ENCODE measurements at places on chromosomes 4 and X. TPM values are rescaled to one million over a fixed set of nuclear protein-coding genes. Genes with fewer than 3 reads are reported as not detected.

- no peak for DNase-seq
Measured at GRCh38 chr4:182018691-182019090, 224.5 kb upstream of the TENM3 start.

DNA sequence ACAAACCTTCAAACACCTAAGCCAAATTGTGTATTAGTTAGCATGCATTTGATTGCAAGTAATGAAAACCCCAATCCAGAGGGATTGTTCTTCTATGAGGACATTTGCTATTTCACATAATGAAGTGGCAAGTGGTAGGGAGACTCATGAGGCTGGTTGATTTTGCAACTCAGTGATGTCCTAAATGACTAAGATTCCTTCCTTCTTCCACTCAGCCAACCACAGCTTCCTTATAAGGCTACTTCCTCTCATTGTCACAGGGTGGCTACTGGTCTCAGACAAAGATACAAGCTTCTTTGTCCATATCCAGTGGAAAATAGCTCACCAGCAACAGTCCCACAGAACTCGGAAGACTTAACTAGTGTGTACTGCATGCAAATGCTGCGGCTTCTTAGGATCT, 5.3 kb upstream of the OTC start:
- peak; percentile 56 for DNase-seq

GRCh38 chrX:137896123-137896522, 330.2 kb downstream of the ZIC3 start:
- no peak for DNase-seq

DNA sequence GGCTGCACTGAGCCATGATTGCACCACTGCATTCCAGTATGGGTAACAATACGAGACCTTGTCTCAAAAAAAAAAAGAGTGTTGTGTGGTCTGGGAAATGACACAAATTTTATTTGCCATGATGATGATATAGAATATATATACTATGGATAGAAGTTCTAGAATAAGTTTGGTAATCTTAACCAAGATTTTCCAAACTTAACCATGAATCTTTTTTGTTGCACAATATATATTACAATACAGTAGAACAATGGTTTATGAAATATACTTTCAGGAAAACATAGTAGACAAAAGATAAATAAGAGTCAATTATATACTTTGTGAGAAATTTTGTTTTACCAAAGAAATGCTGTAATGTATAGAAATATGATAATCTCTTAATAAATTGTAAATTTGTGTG, 34.8 kb downstream of the MFSD8 start:
- DNase-seq, result no peak

DNA sequence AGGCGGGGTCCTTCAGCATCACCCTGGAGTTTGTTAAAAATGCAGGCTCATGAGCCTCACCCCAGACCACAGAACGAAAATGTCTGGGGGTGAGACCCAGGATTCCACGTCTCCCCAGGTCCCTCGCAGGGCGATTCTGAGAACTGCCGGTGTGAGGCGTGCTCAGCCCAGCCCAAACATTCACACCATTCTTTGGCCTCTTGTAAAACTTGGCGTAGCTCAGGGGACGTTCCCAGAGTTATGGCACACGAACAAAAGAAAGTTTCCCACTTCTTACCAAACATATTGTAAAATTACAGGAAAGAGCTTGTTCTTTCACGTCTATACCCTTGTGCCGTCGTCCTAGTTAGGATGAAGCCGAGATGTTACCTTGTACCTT, 12.9 kb downstream of the CD99 start:
- peak; percentile 51 for DNase-seq

DNA sequence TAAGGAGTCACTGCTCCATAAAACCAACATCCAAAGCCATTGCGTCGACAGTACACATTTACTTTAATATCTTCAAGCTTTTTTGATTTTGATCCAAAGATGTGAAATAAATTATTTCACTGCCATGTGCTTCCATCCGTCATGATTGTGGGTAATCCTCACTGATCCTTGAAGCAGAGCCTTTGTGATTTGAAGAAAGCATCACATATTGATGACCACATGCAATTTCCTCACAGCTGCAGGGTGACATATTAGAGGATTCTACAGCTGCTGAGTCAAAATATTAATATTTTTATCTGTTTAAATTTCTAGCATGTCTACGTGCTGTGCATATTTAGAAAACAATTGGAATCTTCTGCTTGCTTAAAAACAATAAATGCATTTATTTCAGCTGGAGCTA, 196.8 kb upstream of the ANXA3 start:
- no peak for DNase-seq

DNA sequence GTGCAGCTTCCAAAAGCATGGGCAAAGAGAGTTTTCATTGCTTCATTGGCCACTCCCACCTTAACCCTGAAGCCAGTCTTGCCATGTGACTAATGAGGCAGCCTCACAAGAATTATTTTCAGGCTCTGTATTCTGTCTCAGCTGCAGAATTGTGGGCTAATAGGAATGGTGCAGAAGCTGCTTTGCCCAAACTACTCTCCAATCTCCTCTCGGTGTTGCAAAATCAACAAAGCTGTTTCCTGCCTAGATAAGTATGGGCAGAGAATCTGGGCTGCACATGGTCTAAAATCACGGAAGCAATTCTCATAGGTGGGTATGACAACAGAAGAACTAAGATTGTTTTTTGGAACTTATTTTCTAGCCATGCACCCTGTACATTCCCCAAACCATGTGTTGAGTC, 31.4 kb downstream of the PPP1R2C start:
- DNase-seq, result no peak

DNA sequence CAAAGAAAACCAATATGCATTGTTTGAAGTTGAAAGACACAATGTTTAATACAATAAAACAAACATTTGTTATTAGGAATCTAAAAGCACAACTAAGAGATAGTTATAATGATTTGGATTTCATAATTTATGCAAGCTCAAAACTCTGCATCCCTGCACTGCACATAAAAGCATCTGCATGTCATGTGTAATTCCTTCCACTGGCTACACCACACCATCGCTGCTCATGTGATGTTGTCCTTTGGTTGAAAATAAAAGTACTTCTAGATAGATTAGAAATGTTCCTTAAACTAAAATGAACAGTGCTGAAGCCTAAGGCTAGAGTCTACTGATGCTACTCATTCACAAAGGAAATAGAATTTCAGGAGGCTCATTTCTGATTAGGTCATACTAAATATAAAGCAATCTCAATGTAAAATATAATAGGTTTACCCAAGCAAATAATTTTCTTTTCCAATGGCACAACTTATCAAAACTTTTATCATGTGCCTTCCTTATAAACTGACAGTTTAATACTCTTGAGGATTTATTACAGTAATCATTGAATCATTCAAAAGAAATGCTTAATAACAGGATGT, 130.8 kb upstream of the DKK2 start:
- DNase-seq, result no peak

DNA sequence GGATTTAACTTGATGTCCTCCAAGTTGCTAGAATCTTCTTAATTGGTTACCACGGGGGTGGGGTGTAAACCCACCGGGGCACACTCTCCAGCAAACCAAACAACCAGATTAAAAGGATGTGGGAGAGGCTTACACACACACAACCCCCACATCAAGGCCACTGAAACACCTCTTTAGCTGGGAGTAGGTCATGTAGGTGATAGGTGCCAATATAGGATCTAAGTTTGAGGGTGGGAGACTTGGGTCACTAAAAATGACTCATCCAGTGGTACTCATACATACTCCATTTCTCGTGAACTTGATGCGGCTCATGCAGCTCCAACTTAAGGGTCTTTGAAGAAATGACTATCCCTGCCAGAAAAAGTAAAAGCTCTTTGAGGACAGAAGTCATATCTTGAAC, 20.5 kb upstream of the CD40LG start:
- no peak for DNase-seq

GRCh38 chrX:101229170-101229569, 9.6 kb downstream of the DRP2 start:
- DNase-seq, result peak; percentile 24

GRCh38 chr4:111512081-111512783, 633.0 kb upstream of the FAM241A start:
- peak; percentile 64 for DNase-seq

GRCh38 chr4:47624031-47624441, 139.0 kb downstream of the ATP10D start:
- DNase-seq, result peak; percentile 52

DNA sequence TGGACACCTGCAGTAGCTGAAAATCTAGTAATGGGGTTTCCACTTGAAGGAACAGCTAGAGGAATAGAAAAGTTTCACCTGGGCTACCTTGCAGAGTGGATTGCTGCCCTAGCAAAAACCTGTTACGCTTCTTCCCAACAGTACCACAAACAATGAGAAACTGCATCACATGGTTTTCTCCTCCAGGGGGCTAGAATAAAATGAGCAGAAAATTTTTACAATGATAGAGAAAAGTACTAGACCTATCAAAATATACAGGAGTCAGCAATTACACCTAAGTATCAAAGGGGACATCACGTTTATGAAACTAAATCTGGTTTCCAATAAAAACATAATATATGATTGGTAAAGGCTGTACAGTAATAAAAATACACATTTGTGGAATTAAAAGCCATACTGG, 423.1 kb upstream of the PITX2 start:
- no peak for DNase-seq

DNA sequence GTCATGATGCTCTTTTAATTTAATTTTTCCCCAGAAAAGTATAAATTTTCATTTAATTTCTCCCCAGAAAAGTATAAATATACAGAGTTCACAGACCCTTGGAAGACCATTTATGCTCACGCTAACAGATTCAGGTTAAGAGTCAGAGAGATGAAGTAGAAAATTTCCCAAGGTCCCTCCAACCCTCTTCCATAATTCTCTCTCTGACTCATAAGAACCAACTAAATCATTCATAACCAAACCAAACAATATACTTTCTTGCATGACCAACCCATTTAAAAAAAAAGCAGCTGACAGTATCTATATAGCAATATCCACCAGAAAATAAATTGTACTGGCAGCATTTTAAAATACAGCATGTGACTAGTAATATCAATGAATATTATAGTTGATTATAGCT, 3.9 kb downstream of the KLHL8 start:
- DNase-seq, result no peak

- peak; percentile 83 for DNase-seq
Measured at GRCh38 chr4:139576219-139576618, 20.2 kb upstream of the SETD7 start.

GRCh38 chr4:102543030-102543928, 42.1 kb downstream of the NFKB1 start:
- no peak for DNase-seq

DNA sequence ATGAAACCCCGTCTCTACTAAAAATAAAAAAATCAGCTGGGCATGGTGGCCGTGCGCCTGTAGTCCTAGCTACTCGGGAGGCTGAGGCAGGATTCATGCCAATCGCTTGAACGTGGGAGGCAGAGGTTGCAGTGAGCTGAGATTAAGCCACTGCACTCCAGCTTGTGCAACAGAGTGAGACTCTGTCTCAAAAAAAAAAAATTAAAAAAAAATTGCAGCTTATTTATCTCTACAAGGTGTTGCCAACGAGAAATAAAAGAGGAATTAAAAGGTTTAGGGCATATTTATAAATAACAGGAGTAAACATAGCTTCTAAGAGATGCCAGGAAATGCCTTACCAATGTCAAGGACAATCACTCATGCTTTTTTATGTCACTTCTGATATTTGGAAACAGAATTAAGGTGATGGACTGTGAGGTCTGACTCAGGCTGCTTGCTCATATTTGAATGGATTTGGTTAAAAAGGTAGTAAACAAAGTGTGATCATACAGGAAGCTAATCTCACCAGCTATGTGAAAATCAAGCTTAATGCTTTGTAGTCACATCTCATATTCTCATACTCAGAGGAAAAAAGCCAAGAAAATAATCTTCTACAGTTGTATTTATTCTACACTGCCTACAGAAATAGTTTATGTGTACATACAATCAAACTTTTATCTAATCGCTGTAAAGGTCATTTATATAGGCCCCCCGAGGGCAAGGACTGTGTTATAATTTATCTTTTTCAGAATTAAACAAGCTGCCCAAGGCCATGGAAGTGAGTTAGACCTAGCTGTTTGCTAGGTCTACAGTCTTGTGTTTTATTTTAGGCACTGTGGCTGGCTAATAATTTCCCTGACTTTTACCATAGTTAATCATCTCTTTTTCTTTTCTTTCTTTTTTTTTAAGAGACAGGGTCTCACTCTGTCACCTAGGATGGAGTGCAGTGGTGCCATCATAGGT, 61.1 kb upstream of the RBMX start:
- no peak for DNase-seq

- DNase-seq, result no peak
Measured at GRCh38 chr4:10030972-10031667, 9.8 kb upstream of the SLC2A9 start.

DNA sequence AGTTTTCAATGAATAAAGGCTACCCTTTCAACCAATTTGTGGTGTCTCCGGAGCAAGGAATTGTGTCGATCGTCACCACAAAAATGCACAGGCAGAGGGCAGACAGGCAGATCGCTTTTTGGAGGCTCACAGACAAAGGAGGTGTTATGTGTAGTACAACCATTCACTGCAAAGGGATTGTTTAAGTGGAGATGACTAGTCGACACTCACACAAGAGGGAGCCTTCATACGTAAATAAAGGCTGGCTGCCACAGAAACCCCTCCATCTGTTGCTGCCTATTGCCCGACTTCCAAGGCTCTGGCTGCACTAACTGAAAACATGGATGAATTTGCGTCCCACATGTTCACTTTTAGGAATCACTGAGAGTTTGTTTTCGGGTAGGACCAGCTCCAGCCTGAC, 281.1 kb downstream of the NKX6-1 start:
- DNase-seq, result no peak

- DNase-seq, result no peak
Measured at GRCh38 chr4:109296527-109296926, 5.9 kb downstream of the COL25A1 start.

- DNase-seq, result no peak
Measured at GRCh38 chrX:126272795-126273497, 106.9 kb upstream of the DCAF12L2 start.

DNA sequence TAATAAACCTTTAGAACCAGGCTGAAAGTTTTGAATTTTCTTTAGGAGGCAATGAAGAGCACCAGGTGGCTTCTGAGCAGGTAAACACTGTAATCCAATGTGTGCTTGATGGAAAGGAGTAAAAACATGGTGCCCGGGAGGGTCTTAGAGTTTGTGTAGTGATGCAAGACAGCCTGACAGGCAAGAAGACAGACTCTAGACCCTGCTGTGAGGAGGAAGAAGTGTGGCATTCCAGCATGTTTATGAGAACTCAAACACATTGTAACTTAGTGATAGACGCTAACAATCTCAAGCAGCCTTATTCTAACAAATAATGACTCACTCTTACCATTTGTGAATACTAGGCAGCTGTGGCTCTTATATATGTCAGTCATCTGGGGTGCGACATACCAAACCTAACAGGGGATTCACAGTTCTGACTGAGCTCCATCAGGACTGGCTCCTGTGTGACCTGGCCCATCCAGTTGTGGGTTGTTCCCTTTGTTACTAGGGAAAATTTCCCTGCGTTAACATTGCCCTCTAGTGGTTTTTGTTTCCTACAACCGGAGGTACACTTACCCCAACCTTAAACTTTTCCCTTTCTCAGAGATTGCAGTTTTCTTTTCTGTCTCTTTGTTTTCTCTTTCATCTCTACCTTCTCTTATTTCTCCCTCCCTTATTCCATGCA, 53.8 kb downstream of the VSIG4 start:
- peak; percentile 47 for DNase-seq

- DNase-seq, result no peak
Measured at GRCh38 chrX:23389196-23389792, 54.6 kb downstream of the PTCHD1 start.

PLAC1 gene
- 0.38 TPM for total RNA-seq

UNC5C gene
- total RNA-seq, result 17.4 TPM

RADX gene
- total RNA-seq, result not detected

THAP6 gene
- total RNA-seq, result 7.8 TPM

S100G gene
- not detected for total RNA-seq

FSTL5 gene
- 30.1 TPM for total RNA-seq

NOP14 gene
- 33.1 TPM for total RNA-seq

MUC7 gene
- not detected for total RNA-seq
